Thoracic aorta (tissue), 2 donors: ENCODE measurements at places on chromosomes 6 and 20.

DNA sequence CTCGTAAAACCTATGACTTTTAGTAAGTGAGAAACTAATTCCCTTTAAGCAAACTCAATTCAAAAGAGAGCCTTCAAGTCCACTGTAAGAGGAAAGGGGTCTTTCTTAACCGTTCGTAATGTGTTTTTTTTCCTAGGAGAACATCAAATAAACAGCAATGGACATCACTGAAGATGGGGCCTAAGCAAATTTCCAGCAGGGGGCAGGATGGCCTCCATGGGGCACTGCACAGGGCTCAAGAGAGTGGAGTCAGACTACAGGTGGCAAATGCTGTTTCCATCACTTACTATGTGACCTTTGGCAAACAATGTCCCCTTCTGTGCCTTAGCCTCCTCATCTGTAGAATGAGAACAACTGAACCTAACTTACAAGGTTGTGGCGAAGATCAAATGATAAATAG is 88.7 kb downstream of the ARHGAP18 start:
- no peak overlapping the region for H3K27ac ChIP-seq
- H3K4me1 ChIP-seq = no peaks in the 10 kb centered on the region
- H3K36me3 ChIP-seq = no peaks in the 10 kb centered on the region
- H3K27me3 ChIP-seq = no peaks in the 10 kb centered on the region
- no peak for DNase-seq

DNA sequence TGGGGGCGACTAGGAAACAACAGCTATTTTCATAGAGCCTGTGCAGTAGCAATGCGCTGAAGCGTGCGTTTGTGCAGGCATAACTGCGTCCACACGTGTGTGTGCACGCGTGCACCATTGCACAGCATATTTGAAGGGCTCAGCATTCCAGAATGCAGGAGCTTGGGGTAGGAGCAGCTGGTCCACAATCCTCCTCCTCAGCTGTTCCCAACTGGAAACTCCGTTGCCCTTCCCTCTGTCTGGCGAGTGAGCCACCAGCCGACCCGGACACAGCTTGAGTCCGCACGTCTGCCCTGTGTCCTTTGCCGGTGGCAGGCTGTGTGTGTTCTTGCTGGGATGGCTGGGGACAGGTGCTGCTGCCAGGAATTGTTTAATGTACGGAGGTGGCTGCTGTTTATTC is 110.2 kb downstream of the SASH1 start:
- no peaks in the 10 kb centered on the region for H3K36me3 ChIP-seq
- no peaks in the 10 kb centered on the region for H3K27me3 ChIP-seq
- no peak overlapping the region for H3K4me3 ChIP-seq
- H3K27ac ChIP-seq = no peak overlapping the region
- H3K4me1 ChIP-seq = no peaks in the 10 kb centered on the region
- DNase-seq = no peak

DNA sequence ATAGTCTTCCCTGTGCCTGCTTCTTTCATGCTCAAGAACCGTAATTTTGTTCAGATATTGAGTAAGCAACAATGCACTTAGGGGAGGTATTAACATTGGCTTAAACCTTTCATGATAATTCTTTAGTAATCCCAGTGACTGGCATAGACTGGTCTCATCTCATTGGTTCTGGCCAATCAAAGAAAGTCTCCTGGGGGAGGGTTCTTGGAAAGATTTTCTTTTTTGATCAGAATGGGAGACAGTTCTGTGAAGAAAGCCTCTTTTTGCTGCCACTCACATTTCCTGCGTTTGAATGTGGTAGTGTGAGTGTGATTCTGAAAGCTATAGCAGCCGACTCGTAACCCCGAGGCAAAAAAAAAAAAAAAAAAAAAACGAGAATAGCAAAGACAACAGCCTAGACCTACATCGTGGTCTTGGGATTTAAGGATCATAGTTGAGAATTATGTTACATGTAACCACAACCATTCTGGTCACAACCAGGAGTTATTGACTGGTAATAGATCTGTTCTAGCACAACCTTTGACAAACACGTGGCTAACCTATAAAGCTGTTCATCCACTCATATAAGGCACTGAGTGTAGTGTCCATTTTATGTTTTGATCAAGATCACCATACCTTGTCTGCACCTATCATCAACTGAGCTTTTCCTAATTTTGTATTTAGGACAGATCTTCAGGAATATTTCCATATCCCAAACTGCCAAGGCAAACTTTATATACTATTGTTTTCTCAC is 15.1 kb upstream of the TMEM217 start:
- H3K27ac ChIP-seq = no peak overlapping the region
- H3K36me3 ChIP-seq = peaks cover 12% of the 10 kb centered on the region
- no peak for DNase-seq
- H3K4me3 ChIP-seq = no peak overlapping the region
- H3K4me1 ChIP-seq = peaks cover 6% of the 10 kb centered on the region

- DNase-seq = no peak
- H3K4me1 ChIP-seq = no peaks in the 10 kb centered on the region
- no peak overlapping the region for H3K4me3 ChIP-seq
- no peaks in the 10 kb centered on the region for H3K27me3 ChIP-seq
- H3K36me3 ChIP-seq = no peaks in the 10 kb centered on the region
- H3K27ac ChIP-seq = no peak overlapping the region
These were observed 15.5 kb downstream of the BHLHE23 start for GRCh38 chr20:62991196-62991807.

DNA sequence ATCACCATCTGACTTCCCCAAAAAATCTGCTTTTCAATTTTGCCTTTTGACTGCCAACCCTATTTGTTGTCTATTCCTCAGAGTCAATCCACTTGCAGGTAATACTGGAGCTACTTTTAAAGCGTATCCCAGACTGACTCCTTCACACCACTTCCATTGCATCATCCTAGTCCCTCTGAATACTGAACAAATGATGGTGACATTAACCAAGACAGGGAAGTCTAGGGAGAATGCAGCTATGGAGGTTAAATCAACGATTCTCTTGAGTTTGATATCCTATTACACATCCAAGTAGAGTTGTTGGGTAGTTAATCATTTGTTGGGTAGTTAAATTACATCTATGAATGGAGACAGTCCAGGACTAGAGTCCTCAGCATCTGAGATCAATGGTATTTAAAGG is 2.0 kb downstream of the OGFRL1 start:
- DNase-seq = no peak
- peak overlapping the region; percentile 83 for H3K4me3 ChIP-seq
- H3K27me3 ChIP-seq = no peaks in the 10 kb centered on the region

DNA sequence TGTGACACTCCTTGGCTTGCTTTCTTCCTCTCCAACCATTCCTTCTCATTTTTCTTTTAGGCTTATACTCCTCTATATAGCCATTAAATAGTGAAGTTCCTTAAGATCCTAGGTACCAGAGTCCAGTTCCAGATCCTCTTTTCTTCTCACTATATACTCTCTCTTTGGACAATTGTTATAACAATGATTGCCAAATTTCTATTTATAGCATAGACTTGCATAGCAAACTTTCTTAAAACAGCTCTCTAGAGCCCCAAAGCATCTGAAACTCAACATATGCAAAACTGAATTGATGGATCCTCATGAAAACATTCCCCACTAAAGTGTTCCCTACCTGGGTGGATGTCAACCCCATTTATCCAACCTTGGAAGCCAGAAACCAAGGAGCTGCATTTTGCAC is 13.4 kb downstream of the PHIP start:
- H3K4me1 ChIP-seq = peaks cover 30% of the 10 kb centered on the region
- no peak for DNase-seq
- H3K27ac ChIP-seq = no peak overlapping the region
- H3K4me3 ChIP-seq = no peak overlapping the region
- no peaks in the 10 kb centered on the region for H3K27me3 ChIP-seq
- no peaks in the 10 kb centered on the region for H3K36me3 ChIP-seq

DNA sequence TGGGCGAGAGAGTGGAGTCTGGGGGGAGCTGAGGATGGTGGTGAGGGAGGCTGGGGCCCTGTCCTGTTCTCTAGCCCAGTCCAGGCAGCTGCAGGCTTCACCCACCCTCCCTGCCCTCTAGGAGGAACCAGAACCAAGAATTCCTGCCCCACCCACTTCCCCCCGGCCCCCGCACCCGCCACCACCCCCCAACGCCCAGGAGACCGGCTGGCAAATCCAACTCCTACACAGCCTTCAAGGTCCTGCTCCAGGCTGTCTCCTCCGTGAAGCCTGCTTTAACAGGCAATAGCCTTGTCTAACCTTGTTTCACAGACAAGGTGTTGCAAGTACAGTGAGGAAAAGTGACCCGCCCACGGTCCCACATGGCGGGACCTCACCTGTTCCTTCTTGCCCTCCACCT is 2.4 kb downstream of the SPDEF start:
- no peak overlapping the region for H3K4me3 ChIP-seq
- H3K27ac ChIP-seq = no peak overlapping the region
- H3K27me3 ChIP-seq = no peaks in the 10 kb centered on the region
- DNase-seq = no peak

DNA sequence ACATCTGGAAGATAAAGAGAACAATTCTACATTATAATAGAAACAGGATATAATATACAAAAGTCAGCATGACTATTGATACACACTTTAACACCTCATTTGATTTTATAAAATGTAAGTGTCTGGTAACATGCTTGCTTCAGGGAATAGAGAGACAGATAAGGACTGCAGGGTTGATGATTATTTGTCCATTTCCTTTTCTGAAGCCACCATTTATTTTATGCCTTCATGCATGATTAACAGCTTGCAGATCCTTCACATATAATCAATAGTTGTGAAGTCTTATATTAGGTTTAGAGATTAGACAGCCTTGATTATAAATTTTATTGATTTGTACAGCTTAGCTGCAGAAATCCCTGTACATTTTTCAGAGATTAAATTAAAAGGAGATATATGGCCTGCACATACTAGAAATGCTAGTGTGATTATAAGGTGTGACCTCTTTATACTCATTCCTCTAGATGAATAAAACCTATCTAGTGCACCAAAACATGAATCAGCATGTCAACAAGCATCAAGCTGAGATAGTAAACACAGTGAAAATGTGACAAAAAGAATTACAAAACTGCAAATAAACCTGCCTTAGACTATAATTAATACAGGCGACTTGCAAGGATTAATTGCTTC is 198.8 kb upstream of the THEMIS start:
- no peaks in the 10 kb centered on the region for H3K36me3 ChIP-seq
- H3K27me3 ChIP-seq = no peaks in the 10 kb centered on the region
- no peak overlapping the region for H3K4me3 ChIP-seq
- no peaks in the 10 kb centered on the region for H3K4me1 ChIP-seq

DNA sequence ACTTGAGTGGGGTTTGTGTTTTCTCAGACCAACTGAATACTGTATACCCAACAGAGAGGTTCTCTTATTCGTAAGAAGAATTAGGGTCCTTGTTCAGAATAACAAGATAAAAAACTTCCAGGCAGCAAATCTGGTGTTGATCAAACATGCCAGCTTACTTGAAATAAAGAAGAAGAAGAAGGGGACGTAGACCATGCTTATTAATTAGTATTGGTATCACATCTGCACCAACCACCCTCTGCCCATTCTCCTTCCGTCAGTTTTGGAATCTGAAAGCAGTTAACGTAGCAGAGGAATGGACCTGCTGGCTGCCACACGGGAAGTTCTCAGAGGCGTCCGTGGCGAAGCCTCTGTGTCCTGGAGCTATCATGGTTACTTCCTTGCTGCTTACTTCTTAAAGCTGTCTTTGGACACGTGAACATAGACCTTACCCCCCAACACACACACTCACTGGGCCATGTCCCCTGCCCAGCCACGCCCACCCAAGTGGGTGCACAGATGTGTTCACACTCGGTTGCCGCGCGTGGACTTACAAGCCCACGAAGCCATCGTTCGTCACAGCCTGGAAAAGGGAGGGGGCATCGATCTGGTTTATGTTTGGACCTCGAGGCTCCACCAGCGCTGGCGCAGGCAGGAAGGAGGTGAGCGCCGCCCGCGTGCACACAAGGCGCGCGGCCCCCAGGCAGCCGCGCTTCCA is 4.1 kb upstream of the DLL1 start:
- H3K36me3 ChIP-seq = no peaks in the 10 kb centered on the region
- H3K4me1 ChIP-seq = peaks cover 24% of the 10 kb centered on the region
- peaks cover 10% of the 10 kb centered on the region for H3K27me3 ChIP-seq
- H3K4me3 ChIP-seq = peak overlapping the region; percentile 75
- no peak for DNase-seq
- H3K27ac ChIP-seq = no peak overlapping the region
